ENCODE measurements at places on chromosomes 2 and 18.

DNA sequence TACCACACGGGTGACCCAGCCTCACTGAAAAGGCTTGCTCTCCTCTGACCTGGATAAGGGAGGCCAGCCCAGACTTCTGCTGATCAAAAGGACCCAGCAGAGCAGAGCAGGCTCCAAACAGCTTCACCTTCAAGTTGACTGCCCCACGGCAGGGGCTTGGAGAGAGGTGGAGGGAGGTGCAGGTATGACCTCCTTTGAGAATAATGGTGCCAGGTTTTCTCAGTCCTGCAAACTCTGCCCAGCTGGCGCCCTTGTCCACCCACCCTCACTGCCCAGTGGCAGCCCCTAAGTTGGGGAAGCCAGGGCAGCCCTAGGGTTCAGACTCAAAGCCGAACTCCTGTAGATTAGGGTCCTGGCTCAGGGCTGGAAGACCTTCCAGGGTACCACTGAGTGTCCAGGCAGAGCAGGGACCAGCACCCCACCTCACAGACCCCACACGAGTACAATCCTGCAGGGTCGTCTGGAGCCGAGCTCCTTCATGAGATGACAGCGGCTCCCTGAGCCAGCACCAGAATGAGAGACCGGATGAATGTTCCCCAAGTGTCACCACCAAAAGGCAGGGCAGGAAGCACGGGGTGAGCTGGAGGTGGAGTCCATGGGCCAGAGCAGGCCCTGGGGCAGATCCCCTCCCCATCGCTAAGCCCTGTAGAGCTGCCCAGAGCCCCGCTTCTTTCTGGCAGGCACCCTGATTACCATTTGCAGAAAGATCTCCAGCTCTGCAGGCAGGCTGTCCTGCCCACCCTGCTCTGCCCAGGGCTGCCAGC, 3.6 kb upstream of the GPC1 start:
- no peak for DNase-seq

- no peak for DNase-seq
Observed at GRCh38 chr2:114065731-114066130, 175.8 kb downstream of the ACTR3 start.

DNA sequence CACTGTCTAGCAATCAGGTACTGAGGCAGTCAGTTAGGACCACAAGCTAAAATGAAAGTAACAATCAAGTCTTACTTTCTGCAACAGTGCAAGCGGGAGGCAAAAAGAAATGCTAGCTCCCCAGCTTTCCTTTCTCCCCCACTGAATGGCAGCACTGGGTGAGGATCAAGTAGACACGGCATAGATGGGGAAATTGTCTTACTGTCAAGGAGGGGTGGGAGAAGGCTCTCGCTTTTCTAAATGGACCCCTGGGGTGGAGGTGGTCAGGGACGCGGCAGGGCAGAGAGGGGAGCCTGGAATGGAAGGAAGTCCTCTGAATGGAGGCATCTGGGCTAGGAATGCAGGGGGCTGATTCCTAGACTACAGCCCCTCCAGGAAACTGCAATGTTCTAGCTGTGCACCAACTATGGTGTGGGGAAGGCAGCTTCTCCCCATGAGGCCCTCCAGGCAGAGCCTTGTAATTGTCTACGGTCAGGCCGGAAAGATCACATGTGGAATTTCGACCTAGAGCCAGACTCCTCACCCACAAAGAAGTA, 24.3 kb downstream of the METTL8 start:
- no peak for DNase-seq

- DNase-seq: no peak
Observed at GRCh38 chr2:174364628-174365027, 29.9 kb downstream of the SP9 start.

GRCh38 chr2:19543663-19544383, 185.4 kb upstream of the OSR1 start:
- no peak for DNase-seq

- DNase-seq: peak; percentile 0
Observed at GRCh38 chr2:8421658-8422449, 260.0 kb upstream of the ID2 start.

DNA sequence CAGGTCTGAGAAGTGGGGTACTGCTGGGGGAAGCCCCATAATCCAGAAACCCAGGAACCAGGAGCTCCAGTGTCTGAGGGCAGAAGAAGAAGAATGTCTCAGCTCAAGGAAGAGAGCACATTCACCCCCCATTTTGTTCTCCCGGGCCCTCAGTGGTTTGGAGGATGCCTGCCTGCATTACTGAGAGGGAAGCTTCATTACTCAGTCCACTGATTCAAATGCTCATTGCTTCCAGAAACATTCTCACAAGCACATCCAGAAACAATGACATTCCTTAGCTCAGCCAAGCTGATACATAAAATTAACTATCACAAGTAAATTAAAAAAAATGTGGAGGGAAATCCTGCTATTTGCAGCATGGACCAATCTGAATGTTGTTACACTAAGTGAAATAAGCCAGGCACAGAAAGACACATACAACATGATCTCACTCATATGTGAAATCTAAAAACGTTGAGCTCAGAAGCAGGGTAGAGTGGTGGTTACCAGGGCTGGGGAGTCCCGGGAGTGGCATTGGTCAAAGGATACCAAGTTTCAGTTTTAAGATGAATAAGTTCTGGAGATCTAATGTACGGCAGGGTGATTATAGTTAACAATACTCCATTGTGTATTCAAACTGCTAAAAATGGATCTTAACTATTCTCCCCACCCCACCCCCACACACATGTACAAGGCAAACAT, 459.3 kb downstream of the GALR1 start:
- DNase-seq: no peak

- DNase-seq: no peak
Observed at GRCh38 chr2:232377319-232377718, 1.2 kb upstream of the ALPP start.

GRCh38 chr2:189188115-189188805, 8.7 kb upstream of the COL5A2 start:
- no peak for DNase-seq

DNA sequence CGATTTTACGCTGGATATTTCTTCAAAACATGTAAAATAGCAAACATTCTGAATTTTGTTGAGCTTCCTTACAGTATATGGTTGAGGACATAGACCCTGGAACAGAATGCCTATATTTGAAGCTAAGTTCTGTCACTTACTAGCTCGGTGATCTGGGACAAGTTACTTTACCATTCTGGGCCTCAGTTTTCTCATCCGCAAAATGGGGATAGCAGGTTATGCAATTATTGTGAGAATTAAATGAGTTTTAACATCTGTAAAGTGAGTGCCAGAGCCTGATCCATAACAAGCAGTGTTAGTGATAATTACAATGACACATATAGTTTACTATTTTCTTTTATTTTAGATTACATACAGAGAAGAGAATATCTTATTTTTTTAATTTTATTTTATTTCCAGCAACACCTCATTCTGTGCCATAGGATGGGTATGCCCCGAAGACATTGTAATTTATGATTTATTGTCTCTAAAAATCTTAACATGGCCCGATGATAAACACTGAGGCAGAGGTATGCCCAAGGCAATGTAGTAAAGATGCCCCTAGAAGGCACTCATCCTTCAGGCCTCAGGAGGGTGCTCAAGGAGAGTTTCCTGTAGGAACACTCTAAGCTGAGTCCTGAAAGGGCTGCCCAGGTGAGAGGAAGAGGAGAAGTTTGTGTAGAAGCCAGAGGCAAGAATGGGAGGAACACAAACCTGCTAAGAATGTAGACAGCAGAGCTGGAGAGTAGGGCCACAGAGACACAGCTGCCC, 250.9 kb downstream of the BCL11A start:
- no peak for DNase-seq

DNA sequence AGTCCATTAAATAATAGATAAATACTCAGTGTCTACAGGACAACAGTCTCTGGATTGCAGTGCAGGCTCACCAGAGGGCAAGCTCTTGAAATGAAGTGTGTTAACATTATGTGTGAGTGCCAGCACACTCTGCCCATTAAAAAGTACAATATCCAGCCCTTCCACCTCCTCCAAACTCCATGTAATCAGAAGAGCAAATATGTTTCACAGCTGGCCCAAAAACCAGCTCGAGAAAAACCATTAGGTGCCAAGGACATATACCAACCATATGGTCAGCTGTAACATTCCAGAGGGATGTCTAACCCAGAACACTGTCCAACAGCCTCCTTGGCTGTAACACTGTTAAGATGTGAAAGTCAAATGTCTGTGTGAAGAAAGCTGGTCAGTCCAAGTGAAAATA, 112.2 kb downstream of the ZNF385B start:
- no peak for DNase-seq

GRCh38 chr2:26922405-26923188, 47.8 kb upstream of the MAPRE3 start:
- peak; percentile 32 for DNase-seq

DNA sequence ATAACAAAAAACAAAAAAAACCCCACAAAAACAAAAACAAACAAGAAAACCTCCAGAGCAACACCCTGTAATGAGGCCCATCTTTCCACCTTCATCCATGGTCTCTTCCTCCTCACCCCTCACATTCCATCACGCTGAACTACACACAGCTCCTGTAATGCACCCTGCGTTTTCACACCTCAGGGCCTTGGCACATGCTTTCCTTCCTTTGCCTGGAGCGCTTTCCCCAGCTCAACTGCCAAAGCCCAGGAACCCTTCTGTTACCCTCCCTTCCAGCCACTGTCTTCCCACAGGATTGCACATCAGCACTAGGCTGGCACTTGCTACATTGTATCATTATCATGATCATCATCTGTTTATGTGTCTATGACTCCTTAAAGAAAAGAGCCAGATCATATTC, 29.4 kb downstream of the TMEM247 start:
- DNase-seq: no peak

DNA sequence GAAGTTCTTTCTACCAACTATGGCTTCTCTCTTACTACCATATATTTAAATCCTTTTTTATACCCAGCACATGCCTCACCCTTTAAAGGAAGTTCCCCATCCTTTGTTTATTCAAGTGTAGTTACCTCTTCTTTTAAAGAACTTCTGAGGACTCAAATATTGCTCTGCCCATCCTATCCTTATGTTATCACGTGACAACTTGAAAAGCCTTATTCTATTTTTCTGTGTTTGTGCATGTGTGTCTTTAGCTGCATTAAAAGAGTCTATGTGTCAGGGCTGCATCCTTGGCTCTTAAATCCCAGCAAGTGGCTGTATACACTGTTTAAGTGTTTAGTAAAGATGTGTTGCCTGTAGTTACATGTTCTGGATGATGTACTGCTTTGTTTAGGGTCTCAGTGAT, 22.5 kb downstream of the FSHR start:
- DNase-seq: no peak

DNA sequence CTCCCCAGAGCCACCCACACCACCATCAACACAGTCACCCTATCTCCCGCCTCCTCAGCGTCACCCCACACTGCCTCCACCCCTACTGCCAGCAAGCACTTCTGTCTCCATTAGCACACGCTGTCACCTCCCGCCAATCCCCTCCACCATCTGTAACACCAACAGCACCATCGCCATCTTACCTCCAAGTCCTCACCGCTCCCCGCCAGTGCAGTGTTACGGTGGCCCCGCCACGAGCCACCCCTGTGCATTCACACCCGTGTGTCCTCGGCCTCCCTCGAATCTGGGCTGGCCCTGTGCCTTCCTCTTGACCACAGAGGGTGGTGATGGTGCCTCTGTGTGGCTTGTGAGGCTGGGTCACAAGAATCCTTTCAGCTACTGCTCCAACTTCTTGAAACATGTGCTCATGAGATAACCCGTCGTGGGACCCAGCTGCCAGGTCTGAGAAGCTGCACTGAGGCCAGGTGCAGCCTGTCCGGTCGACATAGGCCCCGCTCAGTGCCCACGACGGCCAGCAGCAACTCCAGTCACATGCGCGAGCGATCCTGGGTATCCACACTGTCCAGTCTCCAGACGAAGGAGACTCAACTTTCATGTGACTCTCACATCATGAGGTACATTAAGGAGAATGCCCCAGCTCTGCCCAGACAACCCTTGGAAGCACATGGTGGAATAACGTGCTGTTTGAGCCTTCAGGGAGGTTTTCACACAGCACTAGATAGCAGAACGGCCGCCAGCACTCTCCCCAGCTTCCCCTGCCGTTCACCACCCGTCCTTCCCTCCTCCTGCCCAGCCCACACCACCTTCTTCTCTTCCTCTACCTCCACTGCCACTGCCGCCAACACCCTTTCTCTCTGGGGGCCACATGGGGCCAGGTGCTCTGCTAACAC, 72.6 kb upstream of the ASB18 start:
- DNase-seq: no peak

- no peak for DNase-seq
Observed at GRCh38 chr18:33960417-33960816, 264.3 kb downstream of the NOL4 start.

Data from stimulated activated naive CD8-positive, alpha-beta T cell treated with anti-CD3 and anti-CD28 coated beads, Interleukin-15, amount 100 ng/mL, for 72 hours (primary cell).